ENCODE measurements at places on chromosomes 2 and 18.

DNA sequence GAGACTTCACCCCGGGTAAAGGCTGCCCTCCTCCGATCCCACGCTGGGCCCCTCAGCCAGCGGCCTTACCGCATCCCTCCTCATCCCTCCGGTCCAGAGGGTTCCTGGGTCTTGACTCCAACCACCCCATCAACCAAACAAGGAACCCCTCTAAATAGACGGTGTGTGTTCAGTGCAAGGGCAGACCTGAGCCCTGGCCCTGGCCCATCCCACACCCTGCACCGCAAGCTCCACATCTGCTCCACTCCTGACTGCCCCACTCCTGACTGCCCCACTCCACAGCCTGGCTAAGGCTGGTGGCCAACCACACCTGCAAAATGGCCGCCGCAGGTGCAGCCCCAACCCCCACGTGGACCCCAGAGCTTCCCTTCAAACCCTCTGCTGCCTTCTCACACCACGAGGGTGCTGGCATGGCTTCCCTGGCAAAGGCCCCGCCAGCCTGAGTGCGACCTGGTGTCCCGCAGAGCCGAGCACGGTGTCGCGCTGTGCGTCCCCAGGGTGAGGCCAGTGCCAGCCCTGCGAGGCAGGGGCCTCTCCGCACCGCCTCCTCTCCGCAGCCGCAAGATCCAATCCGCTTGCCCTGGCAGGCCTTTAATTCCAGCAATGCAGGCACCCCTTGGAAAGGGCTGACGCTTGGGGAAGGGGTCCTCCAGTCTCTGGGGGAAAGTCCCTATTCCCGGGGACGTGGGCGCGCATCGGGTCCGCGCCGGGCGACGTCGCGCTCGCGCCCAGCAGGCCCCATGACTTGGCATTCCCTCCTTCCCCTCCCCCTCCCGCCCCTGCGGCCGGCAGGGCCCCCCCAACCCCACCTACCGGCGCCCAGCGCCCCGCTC, 1.5 kb downstream of the KIF1A start:
- DNase-seq, result no peak

DNA sequence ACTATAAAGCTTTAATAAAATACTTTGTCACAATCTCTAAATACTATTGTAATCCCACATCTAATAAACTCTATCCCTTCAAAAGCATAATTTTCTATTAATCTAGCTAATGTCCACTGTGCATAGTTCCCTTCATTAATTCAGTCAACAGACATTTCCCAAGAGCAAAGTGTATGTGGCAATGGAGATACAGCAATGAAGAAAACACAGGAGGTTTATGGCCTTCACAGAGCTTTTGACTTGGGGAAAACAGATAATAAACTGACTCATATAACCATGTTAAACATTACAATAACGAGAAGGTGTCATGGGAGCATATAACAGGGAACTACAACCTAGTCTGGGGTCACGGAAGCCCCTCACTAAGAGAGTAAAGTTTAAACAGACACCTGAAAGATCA, 86.3 kb downstream of the SPIRE1 start:
- no peak for DNase-seq

- no peak for DNase-seq
Observed at GRCh38 chr2:64391424-64391823, 62.5 kb upstream of the LGALSL start.

DNA sequence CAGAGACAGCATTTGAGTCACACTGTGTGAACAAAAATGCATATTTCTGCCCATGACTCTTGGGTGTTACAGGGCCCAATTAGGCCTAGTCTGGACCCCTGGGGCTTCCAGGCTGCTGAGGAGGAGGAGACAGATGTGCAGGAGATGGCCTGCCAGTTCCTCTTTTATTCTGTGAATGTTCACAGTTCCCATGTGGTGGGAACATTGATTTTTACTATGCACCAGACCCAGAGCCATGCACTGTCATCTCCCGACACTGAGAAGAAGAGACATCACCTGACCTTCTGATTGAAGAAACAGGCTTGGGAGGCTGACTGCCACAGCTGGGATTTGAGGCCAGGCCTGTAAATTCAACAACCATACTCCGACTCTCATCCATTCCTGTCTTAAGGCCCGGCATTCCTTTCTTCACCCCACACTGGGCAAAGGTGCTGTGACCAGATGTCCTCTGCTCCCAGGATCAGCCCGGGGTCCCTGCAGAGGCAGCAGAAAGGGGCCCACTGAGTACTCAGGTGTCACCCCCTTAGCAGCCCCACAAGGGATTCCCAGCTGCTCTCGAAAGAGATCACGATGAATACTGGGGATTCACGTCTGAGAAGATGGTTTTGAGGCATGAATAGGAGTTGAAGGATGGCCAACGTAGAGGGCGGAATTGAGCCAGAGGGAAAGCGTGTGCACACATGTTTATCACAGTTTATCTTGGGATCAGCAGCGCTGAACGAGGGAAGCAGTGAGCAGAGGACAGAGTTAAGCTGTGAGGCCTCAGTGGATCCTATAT, 3.6 kb upstream of the TFCP2L1 start:
- no peak for DNase-seq

DNA sequence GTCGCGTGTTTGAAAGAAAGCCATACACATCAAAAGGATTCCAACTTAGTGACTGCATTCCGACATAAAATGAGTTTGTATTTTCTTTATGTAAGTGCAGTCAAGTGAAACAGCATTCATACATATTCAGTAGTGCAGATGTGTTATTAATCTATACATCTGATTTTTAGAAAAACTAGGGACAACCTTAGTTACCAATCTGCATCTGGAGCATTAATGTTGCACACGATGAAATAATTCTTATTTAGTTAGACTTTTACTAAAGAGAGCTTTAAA, 1.9 kb downstream of the GORASP2 start:
- peak; percentile 7 for DNase-seq

DNA sequence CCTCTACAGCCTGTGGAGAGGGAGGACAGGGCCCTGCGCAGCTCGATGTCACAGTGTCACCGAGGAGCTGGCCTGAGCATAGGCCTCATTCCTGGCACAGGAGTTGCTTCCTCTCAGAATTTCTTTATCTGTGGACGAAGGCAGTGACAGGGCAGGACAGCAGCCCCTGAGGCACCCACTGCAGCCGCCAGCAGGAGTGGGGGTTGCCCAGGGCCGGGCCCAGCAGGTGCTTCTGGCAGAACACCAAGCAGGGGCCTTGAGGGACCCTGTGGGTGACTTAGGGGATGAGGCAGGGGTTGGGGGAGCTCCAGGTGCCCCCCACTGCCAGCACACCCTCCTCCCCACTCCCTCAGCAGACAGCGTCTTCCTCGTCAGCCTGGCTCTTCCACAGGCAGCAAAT, 290.0 kb downstream of the PHLPP1 start:
- no peak for DNase-seq

GRCh38 chr18:63683890-63684289, 18.9 kb upstream of the SERPINB11 start:
- no peak for DNase-seq

DNA sequence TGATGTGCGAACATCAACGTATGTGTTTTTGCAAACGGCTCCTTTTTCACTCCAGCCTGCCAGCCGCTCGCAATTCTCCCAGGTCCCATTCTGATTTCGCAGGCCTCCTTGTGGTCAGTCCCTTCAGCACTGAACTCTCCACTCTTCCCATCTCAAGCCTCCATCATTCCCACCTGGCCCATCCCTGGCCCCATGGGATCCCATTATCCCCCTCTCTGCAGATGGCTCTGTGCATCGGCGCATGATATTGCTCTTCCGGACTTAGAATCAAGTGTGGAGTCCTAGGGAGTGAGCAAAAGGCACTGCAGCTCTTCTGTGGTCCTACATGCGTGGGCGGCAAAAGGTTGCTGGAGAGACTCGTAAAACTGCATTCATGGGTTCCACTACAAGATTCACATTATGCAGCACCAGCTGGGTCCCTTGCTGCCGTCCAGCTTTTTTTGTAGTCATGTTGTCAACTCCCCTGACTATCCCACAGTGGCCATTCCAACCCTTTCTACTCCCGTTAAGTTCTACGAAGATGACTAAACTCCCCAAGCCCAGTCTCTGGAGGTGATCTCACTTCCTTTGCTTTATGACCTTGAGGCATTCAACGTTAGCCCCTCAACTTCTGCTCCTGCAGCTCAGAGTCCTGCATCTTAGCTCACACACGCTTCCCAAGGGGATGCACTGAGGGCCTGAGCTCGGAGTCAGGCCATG, 125.3 kb upstream of the NRP2 start:
- DNase-seq, result peak; percentile 15

GRCh38 chr2:42101206-42102023, 53.6 kb downstream of the PKDCC start:
- DNase-seq, result peak; percentile 87

- no peak for DNase-seq
Observed at GRCh38 chr2:129865976-129866375, 113.5 kb upstream of the RAB6C start.

GRCh38 chr2:75465317-75465984, 95.3 kb downstream of the EVA1A start:
- DNase-seq, result peak; percentile 45

DNA sequence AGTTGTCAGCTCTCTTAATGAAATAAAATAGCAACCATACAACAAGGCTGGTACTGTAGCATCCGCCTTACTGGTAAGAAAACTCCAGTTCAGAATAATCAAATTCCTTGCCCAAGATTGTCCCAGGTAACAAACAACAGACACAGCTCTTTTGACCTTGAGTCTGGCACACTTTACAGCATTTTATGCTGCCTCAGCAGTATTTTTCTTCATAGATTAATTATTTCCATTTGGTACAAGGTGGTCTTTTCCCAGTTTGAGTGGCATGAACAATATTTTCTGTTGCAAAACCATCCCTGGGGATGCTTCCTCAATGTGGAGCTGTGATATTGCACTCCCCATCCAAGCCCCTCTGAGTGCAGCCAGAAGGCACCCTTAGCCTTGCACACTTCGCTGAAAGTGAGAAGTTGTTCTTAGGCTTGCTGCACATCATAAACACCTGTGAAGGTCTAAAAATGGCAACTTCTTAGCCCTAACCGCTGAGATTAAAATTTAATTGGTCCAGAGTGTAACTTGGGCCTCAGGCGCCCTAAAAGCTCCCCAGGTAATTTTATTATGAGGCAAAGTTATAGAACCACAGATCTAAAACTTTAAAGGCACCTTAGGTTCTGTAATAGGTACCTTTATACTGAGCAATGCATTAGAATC, 523.3 kb downstream of the CMPK2 start:
- DNase-seq, result no peak

GRCh38 chr2:236674646-236675045, 105.0 kb downstream of the ACKR3 start:
- no peak for DNase-seq

DNA sequence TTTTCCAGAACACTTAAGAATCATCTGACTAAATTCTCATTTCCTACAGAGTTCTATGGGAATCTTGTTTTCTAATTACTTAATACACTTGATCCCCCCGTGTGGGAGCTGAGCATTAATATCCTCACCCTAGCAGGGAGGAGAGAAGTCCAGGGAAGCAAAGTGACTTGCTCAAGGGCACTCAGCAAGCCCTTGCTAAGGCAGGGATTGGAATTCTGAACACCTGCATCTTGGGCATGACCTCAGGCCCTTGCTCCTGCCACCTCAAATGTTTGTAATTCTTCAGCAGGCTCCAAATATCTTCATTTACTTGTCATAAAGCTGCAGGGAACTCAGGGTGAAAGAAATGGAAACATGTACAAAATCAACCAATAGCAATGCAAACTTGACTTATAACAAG, 162.4 kb downstream of the GPD2 start:
- no peak for DNase-seq

GRCh38 chr2:7031547-7032245, 114.5 kb downstream of the RNF144A start:
- no peak for DNase-seq

DNA sequence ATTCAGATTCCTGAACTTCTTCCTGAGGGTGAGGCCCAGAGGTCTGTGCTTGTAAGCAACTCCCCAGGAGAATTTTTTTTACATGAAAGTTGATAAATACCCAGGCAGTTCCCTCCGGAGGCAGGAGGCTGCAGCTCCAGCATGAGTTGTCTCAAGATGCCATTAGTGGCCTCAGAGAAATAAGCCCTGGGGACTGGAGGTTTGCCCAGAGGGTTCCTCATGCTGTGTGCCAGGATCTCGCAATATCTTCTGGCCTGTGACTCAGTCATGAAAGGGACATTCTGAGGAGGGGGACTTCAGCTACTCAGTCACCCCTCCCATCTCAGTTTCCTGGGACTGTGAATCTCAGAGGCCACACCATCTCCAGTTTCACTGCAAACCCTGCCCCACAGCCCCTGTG, 49.9 kb downstream of the LYPD1 start:
- DNase-seq, result peak; percentile 20

DNA sequence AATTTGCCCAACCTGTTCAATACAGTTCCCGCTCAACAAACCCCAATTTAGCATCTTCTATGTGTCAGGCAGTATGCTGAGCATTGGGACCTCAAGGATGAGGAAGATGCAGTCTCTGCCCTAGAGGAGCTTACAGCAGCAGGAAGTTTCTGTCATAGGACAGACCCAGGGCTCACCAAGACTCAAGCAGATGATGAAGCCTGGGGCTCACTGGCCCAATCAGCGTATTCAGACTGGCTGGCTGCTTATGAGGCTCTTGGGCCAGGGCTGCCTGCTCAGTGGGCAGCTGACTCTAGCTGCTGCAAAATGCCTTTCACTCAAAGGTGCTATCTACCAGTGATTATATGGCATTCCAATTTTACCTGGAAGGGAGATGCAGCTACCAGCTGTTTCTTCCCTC, 2.1 kb downstream of the FAM178B start:
- DNase-seq, result no peak

DNA sequence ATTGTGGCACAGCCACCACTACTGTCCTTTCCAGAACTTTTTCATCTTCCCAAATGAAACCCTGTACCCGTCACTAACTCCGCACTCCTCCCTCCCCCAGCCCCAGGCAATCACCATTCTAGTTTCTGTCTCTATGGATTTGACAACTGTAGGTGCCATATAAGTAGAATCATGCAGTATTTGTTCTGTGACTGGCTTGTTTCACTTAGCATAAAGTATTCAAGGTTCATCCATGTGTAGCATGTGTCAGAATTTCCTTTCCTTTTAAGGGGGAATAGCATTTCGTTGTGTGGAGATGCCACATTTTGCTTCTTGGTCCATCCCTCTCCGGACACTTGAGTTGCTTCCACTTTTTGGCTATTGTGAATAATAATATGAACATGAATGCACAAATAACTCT, 842 bp upstream of the CKAP2L start:
- DNase-seq, result no peak

DNA sequence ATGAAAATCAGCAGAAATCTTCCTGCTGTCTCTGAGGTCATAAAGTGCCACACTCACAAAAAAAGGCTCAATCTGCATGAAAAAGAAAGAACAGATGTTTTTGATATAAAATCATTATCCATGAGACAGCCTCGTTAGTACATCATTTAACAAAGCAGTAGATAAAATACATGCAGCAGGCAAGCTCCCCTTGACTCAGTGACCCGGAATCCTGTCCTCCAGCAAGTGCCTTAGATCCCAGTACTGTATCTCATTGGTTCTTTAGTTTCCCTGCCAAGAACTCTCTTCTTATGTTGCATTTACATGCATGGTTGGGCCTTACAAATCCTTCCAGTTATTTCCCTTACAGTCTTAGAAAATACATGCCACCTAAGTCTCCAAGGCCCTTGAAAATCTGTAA, 148.9 kb upstream of the CCDC195 start:
- peak; percentile 39 for DNase-seq

- DNase-seq, result no peak
Observed at GRCh38 chr2:6449343-6449742, 416.4 kb downstream of the CMPK2 start.

GRCh38 chr2:106257135-106257534, 63.0 kb upstream of the UXS1 start:
- DNase-seq, result no peak
